ENCODE measurements at places on chromosomes 4 and X. TPM values are rescaled to one million over a fixed set of nuclear protein-coding genes. Genes with fewer than 3 reads are reported as not detected.

The SLC9A7 gene
- total RNA-seq = 74.3 TPM

- DNase-seq = no peak
- no peak overlapping the region for H3K4me3 ChIP-seq
- H3K4me1 ChIP-seq = no peaks in the 10 kb centered on the region
- H3K27ac ChIP-seq = no peak overlapping the region
- H3K36me3 ChIP-seq = no peaks in the 10 kb centered on the region
These were observed 76.7 kb downstream of the NOCT start for GRCh38 chr4:139092271-139092670.

The L1CAM gene
- 11.2 TPM for total RNA-seq

DNA sequence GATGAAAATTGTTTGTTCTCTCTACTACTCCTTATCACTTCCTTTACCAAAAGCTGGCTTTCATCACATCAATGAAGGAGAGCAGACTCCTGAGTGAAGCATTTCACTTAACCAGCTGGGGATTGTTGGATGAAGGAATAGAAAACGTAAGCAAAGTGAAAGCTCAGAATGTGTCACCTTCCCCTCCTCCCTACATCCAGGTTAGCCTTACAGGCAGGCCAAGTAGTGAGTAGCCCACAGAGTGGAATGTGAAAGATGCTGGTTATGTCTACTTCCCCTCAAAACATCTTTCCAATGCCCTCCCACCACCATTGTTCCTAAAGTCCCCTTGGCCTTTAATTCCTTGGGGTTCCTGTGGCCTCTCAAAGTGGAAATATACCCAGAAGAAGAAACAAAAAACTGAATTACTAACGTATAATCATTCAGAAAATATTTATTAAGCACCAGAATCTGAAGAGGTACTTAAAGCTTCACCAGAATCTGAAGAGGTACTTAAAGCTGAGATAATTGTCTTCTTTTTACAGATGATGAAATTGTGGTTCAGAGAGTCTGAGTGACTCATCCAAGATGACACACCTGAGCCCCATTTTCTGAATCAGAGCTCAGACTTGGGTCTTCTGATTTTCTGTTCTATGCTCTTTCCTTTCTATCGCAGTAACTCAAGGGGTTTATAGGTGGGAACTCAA, 6.5 kb downstream of the P2RY4 start:
- H3K4me3 ChIP-seq = peak overlapping the region; percentile 2
- H3K27ac ChIP-seq = peak overlapping the region; percentile 94
- H3K36me3 ChIP-seq = no peaks in the 10 kb centered on the region
- peaks cover 35% of the 10 kb centered on the region for H3K4me1 ChIP-seq
- DNase-seq = peak; percentile 71
- H3K27me3 ChIP-seq = no peaks in the 10 kb centered on the region

The ZFYVE28 gene
- 6.3 TPM for total RNA-seq

- H3K36me3 ChIP-seq = no peaks in the 10 kb centered on the region
- H3K4me1 ChIP-seq = peaks cover 15% of the 10 kb centered on the region
- H3K4me3 ChIP-seq = no peak overlapping the region
- H3K27ac ChIP-seq = no peak overlapping the region
- no peak for DNase-seq
- no peaks in the 10 kb centered on the region for H3K27me3 ChIP-seq
These were observed 21.0 kb upstream of the SPON2 start for GRCh38 chr4:1193206-1194009.

- no peaks in the 10 kb centered on the region for H3K27me3 ChIP-seq
- H3K36me3 ChIP-seq = no peaks in the 10 kb centered on the region
- no peak overlapping the region for H3K4me3 ChIP-seq
These were observed 39.5 kb downstream of the TMEM154 start for GRCh38 chr4:152640058-152640921.

GRCh38 chr4:626201-627091, 1.1 kb downstream of the PDE6B start:
- no peak for DNase-seq
- H3K36me3 ChIP-seq = no peaks in the 10 kb centered on the region
- H3K27ac ChIP-seq = no peak overlapping the region

DNA sequence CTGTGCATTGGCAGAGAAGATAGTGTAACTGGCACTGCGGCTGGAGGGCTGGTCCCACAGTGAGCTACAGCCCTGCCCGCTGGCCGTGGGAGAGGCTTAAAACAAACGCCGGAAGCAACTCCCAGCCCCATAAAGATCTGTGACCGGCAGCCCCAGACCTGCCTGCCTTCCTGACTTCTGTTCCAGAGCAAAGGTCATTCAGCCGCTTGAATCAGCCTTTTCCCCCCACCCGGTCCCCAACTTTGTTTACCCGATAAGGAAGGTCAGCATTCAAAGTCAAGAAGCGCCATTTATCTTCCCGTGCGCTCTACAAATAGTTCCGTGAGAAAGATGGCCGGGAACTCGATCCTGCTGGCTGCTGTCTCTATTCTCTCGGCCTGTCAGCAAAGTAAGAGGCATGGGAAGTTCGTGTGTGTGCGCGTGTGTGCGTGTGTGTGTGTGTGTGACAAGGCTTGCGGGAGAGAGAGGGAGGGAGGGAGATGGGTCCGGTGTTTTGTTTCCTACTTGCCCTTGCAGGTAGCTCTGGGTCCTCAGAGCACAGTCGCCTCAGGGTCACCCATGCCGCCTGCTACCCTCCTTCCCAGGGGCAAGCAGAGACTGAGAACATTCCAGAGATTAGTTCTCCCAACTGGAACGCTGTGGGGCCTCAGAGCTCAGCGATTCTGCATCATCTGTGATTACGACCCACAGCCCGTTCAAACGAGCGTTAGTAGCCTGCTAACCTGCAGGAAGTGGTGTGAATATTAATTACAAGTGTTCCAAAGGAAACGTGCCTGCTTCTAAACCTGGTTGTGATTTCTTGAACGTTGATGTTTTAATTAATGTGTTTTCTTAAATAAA, at the start of gene MGST2:
TSS of gene MGST2 (plus strand) at position 130 of the 840 bp plus-strand sequence. CDS start at position 331, 201 bp downstream.
- peak within 1 kb of the TSS; percentile 80 for H3K27ac ChIP-seq
- peak within 1 kb of the TSS; percentile 70 for H3K4me3 ChIP-seq
- peak; percentile 58 for DNase-seq
- H3K4me1 ChIP-seq = peaks cover 16% of the 10 kb centered on the region
- H3K36me3 ChIP-seq = no peaks in the 10 kb centered on the region
- H3K27me3 ChIP-seq = no peaks in the 10 kb centered on the region

- H3K4me3 ChIP-seq = no peak overlapping the region
- H3K27ac ChIP-seq = no peak overlapping the region
- H3K36me3 ChIP-seq = no peaks in the 10 kb centered on the region
- H3K27me3 ChIP-seq = no peaks in the 10 kb centered on the region
These were observed 12.3 kb downstream of the ATP7A start for GRCh38 chrX:77922787-77923186.
